Sciatic nerve (tissue), 2 donors: ENCODE measurements at places on chromosomes 7 and 10. TPM values are rescaled to one million over a fixed set of nuclear protein-coding genes. Genes with fewer than 3 reads are reported as not detected.

- DNase-seq, result no peak
Measured at GRCh38 chr10:52874581-52874980, 102.0 kb upstream of the MBL2 start.

FXYD4 gene
- not detected for total RNA-seq

DNA sequence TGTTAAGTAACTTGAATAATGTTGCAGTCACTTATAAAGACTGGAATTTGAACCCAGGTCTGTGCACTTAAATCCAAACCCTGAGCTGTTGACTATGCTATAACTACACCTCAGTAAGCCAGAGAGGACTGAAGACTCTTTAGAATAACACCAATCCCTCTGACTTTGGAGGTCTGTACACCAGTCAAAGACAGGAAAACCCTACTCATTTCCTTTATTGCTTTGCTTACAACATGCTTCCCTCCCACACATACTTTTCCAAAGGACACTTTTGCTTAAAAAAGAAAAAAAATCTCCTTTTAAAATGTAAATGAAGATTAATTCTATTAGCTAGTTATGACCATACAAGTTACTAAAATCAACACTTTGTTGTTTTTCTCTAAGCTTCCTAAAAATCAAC is 184.7 kb upstream of the KCTD7 start:
- no peak for DNase-seq

DNA sequence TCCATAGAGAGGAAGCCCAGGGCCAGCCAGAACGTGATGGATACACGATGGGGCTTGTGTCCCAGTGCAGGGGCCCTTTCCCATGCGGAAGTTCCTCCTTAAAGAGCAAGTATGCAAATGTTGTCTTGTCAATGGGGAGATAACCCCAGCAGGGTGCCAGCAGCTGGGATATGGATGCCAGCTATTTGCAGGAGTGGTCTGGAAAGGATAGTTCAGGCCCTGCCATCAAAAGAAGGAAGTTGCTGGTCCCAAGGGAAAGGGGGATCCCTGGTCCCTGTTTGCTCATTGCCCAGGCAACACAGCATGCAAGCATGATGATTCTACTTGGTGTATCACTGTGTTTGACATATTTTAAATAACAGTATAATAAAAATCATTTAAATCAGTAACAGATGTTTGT is 73.1 kb upstream of the HECW1 start:
- DNase-seq, result no peak

- peak; percentile 62 for DNase-seq
Measured at GRCh38 chr7:26398756-26399509, 107.3 kb downstream of the SNX10 start.

GRCh38 chr10:14397066-14397465 is 66.3 kb upstream of the FRMD4A start:
- peak; percentile 75 for DNase-seq

DNA sequence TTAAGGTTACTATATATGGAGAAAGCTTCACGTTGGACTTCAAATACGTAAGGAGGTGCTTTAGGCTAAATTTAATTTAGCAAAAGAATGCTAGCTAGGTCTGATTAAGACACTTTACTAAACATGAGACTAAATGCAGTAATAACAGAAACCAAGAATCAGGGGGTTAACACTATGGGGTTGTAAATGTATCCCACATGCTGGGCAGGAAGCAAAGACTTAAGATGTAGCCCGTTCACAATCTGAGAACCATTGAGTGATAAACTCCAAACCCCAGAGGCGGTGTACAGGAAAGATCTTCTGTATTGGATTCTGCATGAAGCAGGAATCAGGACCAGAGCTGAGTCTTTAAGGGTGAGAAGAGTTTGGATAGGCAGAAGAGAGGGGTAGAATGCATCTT is 60.4 kb downstream of the FZD1 start:
- no peak for DNase-seq

GRCh38 chr7:112790586-112791003 is 402 bp upstream of the TMEM168 start:
- no peak for DNase-seq

ZNF488 gene
- 0.71 TPM for total RNA-seq

HECW1 gene
- total RNA-seq, result 4.8 TPM

ZNF37A gene
- 32.8 TPM for total RNA-seq

RHOBTB1 gene
- 13.7 TPM for total RNA-seq

HIF1AN gene
- 34.2 TPM for total RNA-seq
